Esophagus squamous epithelium (tissue), 5 donors: ENCODE measurements at places on chromosomes 4 and X.

DNA sequence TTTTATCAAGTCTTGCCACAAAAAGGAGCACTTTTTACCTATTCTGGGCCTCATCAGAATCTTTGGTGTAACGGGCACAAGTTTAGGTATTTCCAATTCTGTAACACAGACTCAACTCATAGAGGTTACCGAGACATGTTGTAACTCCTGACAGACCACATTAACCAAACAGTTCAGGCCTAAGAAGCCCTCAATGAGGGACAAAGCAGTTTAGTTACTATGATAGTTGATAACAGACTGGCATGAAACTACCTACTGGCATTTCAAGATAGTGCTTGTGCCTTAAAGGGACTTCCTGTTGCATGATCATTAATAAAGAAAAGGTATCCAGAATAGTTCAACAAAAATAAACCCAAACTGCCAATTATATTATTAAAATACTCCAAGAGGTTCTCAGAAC lies 64.1 kb downstream of the HUWE1 start:
- no peak for DNase-seq

DNA sequence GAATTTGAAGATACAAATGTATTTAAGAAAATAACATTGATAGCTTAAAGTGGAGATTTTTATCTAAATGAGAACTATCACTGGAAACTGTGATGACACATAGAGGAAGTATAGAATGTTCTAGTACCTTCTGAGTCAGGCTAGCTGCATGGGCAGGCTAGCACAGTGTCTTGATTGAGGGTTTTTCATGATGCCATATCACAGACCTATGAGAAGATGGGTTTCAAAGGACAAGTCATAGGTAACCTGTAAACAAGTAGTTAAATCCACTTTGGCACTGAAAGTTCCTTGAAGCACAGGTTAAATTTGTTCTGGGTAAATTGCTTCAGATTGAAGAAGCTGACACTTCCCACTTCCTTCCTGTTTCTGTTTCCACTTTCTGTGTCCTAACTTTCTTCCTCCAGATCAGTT lies 48.2 kb upstream of the CDKN2AIP start:
- no peak for DNase-seq

- no peak for DNase-seq
Observed at GRCh38 chrX:106912864-106913263, 7.3 kb upstream of the CLDN2 start.

DNA sequence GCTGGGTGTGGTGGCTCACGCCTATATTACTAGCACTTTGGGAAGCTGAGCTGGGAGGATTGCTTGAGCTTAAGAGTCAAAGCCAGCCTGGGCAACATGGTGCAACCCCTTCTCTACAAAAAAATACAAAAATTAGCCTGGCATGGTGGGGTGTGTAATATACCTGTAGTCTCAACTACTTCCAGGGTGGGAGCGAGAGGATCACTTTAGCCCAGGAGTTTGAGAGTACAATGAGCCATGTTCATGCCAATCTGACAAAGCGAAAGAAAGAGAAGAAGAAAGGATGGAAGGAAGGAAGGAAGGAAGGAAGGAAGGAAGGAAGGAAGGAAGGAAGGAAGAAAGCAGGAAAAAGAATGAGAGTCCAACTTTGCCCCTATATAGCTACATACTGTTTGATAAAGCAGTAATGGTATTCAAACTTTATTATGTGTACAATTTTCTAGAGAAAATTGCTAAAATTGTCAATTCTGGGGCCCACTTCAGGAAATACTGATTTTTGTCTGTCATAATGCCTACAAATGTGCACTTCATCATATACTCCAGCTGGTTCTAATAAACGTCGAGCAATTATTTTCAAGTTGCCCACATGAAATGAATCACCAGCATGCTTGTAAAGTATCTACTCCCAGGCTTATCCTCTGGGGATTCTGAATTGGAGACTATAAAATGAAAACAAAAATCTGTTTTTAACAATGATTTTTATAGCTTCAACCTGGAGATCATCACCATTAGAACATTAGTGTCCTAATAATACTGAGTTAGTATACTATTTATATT lies 132.3 kb downstream of the NDST4 start:
- DNase-seq, result no peak

- DNase-seq, result no peak
Observed at GRCh38 chrX:24148535-24149350, 786 bp upstream of the ZFX start.

- no peak for DNase-seq
Observed at GRCh38 chr4:106695501-106696262, 327.1 kb upstream of the GIMD1 start.

DNA sequence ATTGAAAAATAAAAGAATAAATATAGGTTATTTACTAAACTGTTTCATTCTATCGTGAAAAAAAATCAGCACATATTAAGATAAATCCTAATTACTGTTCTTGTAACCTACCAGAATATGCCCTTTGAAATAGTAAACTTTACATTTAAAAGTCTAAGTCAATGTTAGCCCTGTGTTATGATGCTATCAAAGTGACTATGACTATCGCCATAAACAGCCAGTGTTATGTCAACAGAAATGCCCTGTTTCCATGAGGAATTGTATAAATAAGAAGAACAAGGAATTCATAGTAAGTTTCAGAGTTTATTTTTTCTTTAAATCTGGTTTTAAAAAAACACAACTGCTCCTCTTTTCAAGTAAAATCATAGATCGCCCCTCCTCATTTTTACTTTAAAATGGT lies 11.4 kb downstream of the NR3C2 start:
- no peak for DNase-seq

- DNase-seq, result no peak
Observed at GRCh38 chr4:109973529-109973905, 60.8 kb downstream of the EGF start.

DNA sequence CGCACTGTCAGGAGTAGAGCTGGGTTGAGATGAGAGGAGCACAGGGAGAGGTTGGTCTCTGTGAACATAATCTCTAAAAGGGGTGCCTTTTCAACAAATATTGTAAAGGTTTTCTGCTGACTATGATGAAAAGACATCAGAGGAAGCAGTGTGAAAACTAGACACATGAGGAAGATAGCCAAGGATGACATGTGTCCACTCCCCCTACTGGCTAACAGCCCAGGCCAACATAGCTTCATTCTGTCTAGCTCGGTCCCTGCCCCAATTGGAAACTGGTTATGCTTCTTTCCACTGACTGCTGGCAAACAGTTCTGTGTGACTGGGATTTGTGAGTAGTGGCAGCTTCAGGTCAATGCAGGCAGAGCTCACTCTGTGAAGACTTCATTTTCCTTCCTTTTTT lies 115.4 kb upstream of the ESX1 start:
- no peak for DNase-seq

DNA sequence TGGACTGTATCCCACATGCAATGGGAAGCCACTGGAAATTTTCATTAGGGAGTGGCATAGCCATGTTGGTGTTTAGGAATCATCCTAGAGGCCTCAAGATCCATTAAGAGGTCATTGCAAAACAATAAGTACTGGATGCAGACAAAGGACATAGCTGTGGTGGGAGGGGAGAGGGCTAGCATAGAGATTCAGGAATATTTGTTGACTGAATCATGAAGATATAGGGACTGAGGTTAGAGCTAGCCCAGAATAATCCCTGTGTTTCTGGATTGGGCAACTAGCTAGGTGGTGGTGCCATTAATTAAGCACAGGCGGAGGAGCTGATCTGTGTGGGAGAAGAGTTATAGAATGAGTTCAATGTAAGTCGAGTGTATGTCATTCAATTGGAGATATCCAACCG lies 135.0 kb downstream of the RAB28 start:
- DNase-seq, result no peak

- no peak for DNase-seq
Observed at GRCh38 chr4:8540072-8540471, 40.1 kb upstream of the GPR78 start.

DNA sequence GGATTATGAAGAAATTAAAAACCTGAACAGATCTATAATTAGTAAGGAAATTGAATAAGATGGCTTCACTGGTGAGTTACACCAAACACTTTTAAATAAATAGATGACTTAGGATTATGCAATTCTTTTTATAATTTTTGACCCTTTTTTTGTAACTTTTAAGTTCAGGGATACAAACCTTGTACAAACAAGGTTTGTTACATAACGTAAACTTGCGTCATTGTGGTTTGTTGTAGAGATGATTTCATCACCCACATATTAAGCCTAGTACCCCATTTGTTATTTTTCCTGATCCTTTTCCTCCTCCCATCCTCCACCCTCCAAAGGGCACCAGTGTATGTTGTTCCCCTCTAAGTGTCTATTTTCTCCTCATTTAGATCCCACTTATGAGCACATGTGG lies 75.7 kb downstream of the CPEB2 start:
- no peak for DNase-seq

DNA sequence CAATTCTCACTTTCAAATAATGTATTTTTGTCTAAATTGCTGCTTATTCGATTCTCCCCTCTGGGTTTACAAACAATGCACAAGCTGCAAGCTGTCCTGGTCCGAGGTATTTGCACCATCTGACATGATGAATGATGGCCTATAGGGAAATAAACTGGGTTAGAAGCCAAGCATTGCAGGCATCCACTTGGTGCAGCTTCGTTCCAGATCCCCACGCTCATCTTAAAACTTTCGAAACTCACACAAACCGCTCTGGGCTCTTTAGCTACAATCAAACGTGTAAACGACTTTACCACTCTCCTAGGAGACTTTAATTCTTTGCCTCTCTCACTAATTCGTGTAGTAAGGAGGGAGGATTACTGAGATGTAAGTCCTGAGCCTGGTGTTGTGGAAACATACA lies 19.0 kb downstream of the PHKA2 start:
- no peak for DNase-seq

DNA sequence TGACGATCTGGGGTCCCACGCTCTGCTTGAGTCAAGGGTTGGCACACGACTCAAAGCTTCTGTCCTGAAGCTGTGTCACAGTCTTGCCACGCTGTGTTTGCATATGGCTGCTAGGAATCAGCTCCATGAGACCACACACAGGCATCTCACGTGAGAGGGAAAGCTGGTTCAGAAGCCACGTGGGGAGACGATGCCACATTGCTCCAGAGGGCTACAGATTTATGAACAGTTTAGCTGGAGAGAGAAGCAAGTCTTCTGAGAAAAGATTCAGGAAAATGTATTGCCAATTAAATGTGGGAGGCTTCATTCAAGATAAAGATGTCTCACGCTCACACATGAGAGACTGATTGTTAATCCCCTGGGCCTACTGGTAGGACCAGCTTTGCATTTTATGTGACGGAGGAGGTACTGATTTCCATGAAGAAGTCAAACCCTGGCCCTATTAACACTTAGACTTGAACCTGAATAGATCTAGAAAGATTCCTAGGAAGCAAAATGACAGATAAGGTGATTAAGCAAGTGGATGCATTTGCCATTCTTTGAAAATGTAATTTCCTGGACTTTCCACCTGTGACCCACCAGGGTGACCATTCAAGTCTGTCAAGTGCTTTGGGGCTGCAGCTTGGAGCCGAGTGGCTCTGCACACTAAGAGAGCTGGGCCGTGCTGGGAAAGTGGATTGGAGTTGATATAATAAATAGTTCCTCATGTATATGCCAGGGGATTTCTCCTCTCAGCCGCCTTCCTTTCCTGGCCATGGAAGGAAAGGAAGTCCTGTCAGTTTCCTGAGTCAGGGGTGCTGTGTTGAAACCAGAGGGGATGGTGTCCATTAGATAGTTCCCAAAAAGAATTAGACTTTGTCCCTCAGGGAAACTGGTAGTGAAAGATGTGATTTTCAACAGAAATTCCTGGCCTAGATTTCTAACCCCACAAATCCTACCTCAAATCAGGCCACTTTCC lies 29.0 kb downstream of the ENPP6 start:
- no peak for DNase-seq

DNA sequence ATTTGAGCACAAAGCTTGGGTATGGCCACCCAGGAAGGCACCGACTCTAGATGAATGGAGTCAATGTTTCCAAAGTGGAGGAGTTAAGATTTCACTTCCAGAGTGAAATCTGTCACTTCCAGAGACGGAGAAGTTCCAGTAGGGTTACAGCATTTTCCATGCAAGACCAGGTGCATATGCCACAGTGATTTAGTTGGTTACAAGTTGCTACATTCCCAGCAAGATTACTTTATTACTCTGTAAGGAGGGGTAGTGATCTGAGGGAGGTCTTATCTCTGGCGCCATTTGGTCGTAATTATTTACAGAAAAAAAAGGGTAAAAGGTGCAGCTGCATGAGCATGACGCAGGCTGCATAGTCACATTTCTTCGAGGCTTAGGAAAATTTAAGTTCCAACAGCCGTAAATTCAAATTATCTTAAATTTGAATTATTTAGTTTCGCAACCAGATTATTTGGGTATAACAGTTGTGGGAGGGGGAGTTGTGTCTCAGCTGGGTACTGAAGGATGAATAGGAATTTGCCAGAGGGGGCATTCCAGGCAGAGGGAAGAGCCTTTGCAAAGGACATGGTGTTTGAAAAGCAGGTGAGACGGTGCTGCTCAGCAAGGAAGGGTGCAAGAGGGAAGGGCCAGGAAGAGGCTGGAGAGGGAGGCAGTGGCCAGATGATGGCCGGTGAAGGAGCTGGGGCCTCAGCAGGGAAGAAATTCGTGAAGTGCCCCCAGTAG lies 17.4 kb upstream of the AFAP1 start:
- no peak for DNase-seq

GRCh38 chr4:174122705-174123104 lies 160.8 kb downstream of the FBXO8 start:
- no peak for DNase-seq

DNA sequence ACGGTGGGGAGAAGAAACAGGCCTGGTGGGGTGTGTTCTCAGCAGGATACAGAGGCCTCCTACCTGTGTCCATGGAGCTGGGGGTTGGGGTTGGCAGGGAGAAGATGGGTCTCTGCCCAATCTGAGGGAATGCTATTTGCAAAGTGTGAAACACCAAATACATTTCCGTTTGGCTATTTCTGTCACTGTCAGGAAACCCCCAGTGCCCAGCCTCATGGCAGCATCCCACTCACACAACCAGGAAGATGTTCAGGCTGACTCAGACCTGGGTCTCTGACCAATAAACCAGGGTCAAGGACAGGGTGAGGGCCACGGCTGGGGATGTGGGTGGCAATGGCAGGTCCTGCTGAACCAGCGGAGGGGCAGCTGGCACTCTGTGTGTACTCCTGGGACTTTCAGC lies 41.3 kb downstream of the BCOR start:
- no peak for DNase-seq

GRCh38 chr4:1976416-1977352 lies 32.1 kb downstream of the NELFA start:
- no peak for DNase-seq

- no peak for DNase-seq
Observed at GRCh38 chrX:71814123-71814912, 51.2 kb downstream of the CXorf49B start.

GRCh38 chr4:148447681-148448080 lies 5.5 kb upstream of the NR3C2 start:
- DNase-seq, result no peak
